ENCODE measurements at places on chromosomes 1 and 21.
A peak's percentile ranks its signal among the peaks of the same experiment; 100 is the strongest.

DNA sequence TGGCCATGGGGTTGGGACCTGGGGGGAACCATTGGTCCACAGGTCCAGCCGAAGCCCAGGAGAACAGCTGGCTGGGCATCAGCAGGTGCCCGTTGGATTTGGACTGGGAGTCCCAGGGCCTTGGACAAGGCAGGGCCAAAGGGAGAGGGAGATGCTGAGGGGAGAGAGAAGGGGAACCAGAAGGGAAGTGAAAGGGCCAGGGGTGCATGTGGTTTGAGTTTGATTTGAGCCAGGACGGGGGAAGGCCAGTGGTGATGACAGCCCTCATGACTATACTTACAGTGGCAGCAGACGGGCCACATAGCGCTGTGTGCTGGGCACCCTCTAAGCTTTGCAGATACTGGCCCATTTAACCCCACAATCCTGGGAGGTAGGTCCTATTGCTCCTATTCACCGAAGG lies 18.8 kb downstream of the AGRN start:
- no peak for DNase-seq

GRCh38 chr1:159436469-159436868 lies 3.1 kb upstream of the OR10J1 start:
- no peak for DNase-seq

DNA sequence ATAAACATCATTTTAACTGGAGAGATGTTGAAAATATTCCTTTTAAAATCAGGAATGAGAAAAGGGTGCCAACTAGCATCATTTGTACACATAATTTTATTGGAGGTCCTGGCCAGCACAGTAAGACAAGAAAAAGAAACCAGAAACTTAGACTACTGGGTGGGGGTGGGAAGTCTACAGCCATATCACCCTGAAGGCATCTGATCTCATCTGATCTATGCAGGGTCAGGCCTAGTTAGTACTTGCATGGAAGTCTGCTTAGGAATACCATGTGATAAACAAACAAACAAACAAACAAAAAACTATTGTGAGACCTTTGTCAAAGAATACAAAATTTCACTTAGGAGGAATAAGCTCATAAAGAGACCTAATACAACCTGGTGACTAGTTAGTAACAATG lies 54.2 kb downstream of the EIF2B3 start:
- DNase-seq: no peak

DNA sequence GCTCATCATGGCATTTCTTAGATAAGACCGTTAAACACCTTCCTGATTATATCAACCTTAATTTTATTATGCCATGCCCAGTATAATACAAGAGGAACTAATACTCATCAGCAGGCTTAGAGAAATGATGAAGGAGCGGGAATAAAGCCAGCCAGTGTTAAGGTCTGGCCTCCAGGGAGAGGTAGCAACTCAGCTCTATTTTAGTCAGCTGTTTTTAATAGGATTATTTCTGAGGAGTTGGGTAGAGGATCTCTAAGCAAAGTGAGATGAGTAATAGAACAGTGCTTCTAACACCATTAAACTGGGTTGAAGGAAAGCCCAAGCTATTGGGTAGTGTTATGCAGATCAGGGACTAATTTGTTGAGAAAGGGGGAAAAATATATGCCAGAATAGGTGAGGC lies 921.5 kb downstream of the TTLL7 start:
- no peak for DNase-seq

DNA sequence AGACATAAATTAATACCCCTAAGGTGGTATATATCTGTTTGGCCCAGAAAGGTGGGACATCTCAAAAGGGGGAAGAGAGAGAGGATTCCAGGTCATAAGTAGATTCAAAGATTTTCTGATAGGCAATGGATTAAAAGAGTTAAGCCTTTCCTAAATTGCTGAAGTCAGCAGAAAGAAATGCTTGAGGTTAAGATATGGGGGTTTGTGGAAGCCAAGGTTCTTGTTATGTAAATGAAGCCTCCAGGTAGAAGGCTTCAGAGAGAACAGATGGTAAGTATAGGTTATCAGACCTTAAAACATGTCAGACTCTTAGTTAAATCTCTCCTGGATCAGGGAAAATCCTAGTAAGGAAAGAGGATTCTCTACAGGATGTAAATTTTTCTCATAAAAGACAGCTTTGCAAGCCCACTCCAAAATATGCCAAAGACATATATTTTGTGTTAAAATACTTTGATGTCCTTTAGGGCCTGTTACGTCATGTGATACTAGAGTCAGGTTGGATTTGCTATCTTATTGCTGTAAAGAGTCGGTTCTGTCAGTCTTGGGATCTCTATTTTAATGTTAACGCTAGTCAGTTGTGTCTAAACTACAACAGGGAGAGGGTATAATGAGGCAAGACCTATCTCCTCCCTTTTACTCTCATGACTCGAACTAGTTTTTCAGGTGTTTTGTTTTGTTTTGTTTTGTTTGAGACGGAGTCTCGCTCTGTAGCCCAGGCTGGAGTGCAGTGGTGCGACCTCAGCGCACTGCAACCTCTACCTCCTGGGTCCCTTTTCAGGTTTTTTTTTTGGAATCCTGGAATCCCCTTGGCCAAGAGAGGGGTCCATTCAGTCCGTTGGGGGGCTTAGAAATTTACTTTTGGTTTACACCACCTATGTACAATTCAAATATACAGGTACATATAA lies 30.6 kb downstream of the RGS2 start:
- no peak for DNase-seq

- DNase-seq: no peak
These were observed 168.9 kb upstream of the HOOK1 start for GRCh38 chr1:59645893-59646292.

GRCh38 chr1:156461781-156462647 lies 38.6 kb downstream of the MEF2D start:
- no peak for DNase-seq

DNA sequence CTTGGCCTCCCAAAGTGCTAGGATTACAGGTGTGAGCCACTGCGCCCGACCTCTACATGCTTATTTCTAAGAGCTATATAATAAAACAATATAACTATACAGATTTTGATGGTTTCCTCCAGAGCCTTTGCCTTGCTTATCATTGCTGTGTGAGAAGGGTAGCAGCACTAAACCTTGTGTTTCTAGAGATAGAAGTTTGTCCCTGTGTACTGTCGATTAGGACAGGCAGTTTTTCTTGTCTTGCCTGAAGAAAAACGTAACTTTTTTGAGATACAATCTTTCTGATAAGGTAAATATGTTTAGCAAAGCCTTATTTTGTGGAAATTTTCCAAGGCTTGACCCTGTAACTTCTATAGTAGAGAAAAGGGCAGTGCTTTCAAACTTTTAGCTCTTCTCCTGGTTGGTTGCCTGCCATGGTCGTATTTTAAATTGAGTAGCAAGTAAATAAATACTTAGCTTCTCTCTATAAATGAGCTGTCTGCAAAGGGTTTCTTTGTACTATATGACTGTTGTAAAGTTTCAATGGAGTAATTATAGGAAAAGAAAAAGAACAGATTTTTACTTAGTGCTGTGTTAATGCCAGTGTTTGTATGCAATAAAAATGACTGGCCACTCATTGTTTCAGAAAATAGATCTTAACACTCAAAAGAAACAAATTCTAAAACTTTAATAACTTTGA lies 86.4 kb upstream of the CACYBP start:
- DNase-seq: no peak

DNA sequence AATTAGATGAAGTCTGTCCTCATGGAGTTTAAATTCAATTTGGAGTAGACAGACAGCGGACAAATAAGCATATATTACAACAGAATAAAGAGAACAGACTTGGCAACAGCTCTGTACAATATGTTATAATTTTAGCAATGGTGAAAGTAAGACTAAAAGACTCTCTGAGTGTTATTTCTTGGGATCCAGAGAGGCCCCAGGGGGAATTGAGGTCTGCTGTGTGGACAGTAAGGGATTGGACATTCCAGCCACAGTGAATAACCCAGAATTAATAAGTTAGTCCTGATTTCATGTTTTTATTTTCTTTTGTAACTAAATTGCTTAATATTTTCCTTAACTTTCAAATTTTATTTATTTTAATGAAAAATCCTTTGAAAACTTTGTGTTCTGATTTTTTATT lies 101.7 kb downstream of the PATJ start:
- no peak for DNase-seq

- DNase-seq: peak; percentile 50
These were observed 7.1 kb upstream of the CLDN19 start for GRCh38 chr1:42747125-42747524.

- DNase-seq: no peak
These were observed 111.4 kb downstream of the ZP4 start for GRCh38 chr1:237779356-237779755.

GRCh38 chr1:58156124-58156468 lies 390.4 kb downstream of the OMA1 start:
- no peak for DNase-seq

- peak; percentile 72 for DNase-seq
These were observed 40.4 kb downstream of the KIAA0040 start for GRCh38 chr1:175152006-175152652.

GRCh38 chr1:184393962-184394361 lies 7.1 kb downstream of the C1orf21 start:
- DNase-seq: no peak

- no peak for DNase-seq
These were observed 385.7 kb downstream of the PLPP3 start for GRCh38 chr1:56193656-56194055.

DNA sequence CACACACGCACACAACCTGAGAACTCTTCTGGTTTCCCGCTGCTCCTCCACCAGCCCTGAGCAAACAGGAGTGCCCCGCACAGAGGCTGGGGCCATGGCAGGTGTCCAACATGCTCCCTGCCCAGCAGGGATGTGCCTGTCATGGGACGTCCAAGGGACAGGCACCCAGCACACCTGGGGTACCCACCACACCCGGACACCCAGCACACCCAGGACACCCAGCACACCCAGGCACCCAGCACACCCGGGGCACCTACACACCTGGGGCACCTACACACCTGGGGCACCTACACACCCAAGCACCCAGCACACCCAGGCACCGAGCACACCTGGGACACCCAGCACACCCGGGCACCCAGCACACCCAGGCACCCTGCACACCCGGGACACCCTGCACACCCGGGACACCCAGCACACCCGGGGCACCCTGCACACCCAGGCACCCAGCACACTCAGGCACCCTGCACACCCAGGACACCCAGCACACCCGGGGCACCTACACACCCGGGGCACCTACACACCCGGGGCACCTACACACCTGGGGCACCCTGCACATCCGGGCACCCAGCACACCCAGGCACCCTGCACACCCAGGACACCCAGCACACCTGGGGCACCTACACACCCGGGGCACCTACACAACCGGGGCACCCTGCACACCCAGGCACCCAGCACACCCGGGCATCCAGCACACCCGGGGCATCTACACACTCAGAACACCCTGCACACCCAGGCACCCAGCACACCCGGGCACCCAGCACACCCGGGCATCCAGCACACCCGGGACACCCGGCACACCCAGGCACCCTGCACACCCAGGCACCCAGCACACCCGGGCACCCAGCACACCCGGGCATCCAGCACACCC lies 37.9 kb downstream of the UBE2G2 start:
- no peak for DNase-seq

GRCh38 chr1:179366093-179366800 lies 476 bp downstream of the AXDND1 start:
- no peak for DNase-seq

DNA sequence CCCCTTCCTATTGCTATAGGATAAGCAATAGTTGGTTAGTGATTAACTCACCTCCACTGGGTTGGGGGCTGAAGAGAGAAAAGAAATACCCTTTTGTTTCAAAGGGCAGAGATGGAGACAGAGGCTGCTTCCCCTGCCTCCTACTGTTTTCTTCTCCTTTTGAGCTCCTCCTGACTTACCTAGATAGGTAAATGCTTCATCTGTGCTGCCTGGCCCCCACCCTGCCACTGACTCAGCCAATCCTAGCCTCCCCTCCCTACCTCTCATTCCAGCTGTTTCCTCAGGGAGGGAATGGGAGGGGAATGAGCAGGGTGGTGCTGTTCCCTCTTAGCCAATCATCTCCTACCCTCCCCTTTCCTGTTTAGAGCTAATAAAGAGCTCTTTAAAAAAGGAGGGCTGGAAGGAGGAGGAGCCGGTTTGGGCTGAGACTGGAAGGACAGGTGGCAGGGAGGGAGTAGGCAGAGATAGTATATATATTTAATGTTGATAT lies at the start of gene C1orf116:
TSS of gene C1orf116 (minus strand) at position 229 of the 490 bp plus-strand sequence. CDS start 5,158 bp downstream, outside the sequence.
- no peak for DNase-seq

GRCh38 chr1:236687273-236687672 lies 974 bp downstream of the ACTN2 start:
- DNase-seq: no peak

- DNase-seq: no peak
These were observed 47.1 kb downstream of the SLC9C2 start for GRCh38 chr1:173555651-173556305.

DNA sequence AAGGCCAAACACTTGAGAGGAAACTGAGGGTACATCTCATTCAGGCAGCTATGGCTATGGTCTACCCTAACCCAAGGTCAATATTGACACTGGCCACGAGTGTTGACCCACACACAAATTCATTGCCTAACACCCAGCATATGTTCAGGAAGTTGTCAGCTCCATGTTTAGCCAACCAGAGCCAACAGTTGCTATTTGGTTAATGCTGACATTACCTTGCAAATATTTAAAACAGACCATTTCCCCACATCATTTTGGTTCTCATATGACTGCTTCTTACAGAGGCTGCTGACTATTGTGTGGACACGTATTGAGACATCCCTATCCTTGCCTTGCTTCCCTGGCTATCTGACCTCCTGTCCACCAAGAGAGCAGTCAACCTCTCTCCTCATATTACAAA lies 97.3 kb downstream of the LMX1A start:
- DNase-seq: no peak

DNA sequence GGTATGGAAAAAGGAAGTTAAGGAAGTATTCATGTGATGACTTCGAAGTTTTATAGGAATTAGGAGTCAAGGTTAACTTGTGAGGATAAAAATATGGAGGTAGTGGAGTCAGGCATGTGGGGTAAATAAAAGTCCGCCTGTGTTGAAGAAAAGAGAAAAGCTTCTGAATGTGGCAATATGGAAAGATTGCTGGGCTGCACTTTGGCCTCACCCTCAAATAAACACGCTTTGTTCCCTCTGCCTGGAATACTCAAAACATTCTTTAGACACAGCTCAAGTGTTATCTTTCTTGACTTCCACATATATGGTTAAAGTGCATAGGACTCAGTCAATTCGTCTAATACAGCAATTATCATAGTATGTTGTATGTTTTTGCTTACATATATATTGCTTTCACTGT lies 137.7 kb downstream of the PLA2G4A start:
- DNase-seq: no peak

DNA sequence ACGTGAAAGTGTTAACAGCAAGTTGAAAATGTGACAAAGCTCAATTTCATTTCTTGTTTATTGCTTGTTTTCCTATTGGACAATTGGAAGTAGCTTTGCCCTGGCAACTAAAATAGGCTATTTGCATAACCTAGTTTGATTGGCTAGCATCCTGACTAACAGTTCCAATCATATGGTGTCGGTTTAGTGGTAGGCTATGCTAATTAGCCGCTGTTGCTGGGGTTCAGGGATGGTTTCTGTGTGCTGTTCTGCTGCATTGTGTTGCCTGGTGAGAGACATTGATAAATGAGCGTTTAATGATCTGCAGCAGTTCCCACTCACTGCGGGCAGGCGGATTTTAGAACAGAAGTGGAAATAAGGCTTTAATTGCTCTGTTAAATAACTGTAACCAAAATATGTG lies 68.5 kb downstream of the DYRK1A start:
- DNase-seq: peak; percentile 74

All from CD4-positive, alpha-beta T cell treated with Interleukin-12 subunit alpha and Interleukin-12 subunit beta, for 1 hour (primary cell).